ENCODE measurements at places on chromosomes 2 and 18.

- DNase-seq: no peak
These were observed 39.3 kb upstream of the EFEMP1 start for GRCh38 chr2:55962915-55963314.

DNA sequence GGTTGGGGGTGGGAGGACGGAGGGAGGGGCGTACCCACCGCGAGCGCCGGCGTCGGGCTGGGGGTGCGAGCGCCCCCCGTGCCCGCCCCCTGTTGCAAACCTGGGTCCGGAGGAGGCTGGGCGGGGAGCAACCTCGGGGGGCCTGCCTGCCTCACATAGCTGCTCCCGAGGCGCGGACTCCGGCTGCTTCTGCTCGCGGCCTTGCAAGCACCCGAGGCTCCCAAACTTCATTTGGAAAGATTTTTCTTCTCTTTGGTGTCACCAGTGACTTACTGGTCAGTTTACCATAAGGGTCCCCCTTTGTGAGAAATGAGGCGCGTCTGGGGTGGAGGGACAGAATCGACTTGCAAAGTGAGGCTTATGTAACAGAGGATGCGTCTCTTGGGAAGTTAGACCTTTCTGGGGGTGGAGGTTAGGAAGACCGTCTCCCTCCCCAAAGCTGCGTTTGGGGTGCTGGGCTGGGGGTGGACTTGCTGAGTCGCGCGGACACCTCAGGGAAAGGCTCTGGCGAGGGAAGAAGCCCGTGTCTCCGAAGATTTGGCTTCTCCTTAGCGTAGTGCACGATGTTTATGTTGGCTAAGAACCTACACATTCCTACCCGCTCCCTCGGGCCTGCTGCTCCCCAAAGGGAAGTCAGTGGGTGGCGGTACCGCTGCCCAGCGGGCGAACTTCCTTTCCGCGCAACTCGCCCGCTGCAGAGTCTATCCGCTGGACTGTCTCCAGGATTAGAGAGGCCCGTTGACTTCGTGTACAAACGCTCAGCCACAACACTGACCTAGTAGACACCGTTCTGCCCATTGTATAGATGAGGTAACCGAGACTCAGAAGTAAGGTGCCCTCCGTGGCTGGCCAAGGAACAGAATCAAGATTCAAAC lies 559 bp downstream of the TMEM37 start:
- no peak for DNase-seq

GRCh38 chr2:208937521-208937920 lies 486.3 kb upstream of the MAP2 start:
- DNase-seq: no peak

- DNase-seq: no peak
These were observed 19.0 kb downstream of the AFTPH start for GRCh38 chr2:64543008-64543697.

DNA sequence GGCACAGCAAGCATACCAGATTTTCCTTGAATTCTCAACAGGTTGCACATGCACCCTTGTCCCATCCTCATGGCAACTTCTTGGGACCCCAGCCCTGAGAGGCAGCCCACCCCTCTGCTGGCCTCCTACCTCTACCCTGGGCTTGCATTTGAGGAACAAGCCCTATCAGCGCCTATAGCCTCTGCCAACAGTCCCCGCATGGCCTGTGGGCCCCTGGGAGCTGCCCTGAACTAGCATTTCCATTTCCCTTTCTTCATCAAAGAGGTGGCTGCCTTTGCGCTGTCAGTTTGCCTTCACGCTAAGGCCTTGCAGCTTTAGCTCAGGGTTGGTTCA lies 5.4 kb upstream of the ZAP70 start:
- no peak for DNase-seq

DNA sequence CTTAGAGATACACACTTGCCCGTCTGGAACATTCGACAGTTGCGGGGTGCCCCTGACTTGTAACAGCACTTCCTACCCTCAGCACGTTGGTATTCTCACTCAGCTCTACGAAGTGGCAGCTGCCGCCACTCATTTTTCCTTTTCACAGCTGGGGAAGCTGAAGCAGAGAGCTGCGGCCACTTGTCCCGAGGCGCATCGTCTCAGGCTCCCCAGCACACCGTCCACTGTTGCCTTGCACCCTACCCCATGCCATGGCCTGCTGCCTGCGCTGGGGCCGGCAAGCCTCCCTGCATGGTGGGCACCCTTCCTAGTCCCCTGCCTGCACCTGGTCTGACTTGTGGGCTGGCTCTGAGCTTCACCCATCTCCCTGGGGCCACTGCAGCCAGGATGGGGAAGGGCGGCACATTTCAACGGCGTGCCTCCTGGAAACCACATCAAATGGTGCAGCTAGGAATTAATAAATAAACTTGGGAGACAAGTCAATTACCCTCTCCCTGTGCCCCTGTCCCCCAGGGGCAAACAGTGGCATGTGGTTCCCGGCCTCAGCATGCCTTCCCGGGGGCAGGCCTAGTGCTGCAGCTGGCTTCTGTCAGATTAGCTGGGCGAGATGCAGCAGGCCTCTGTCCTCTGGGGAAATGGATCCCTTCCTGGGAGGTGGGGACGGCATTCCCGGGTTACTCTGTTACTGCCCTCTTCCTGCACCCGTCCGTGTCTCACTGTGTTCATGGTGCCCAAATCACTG lies 64.7 kb upstream of the HAAO start:
- peak; percentile 53 for DNase-seq

GRCh38 chr18:10099539-10100140 lies 185.8 kb downstream of the VAPA start:
- no peak for DNase-seq

GRCh38 chr2:64534363-64534762 lies 10.2 kb downstream of the AFTPH start:
- DNase-seq: no peak

DNA sequence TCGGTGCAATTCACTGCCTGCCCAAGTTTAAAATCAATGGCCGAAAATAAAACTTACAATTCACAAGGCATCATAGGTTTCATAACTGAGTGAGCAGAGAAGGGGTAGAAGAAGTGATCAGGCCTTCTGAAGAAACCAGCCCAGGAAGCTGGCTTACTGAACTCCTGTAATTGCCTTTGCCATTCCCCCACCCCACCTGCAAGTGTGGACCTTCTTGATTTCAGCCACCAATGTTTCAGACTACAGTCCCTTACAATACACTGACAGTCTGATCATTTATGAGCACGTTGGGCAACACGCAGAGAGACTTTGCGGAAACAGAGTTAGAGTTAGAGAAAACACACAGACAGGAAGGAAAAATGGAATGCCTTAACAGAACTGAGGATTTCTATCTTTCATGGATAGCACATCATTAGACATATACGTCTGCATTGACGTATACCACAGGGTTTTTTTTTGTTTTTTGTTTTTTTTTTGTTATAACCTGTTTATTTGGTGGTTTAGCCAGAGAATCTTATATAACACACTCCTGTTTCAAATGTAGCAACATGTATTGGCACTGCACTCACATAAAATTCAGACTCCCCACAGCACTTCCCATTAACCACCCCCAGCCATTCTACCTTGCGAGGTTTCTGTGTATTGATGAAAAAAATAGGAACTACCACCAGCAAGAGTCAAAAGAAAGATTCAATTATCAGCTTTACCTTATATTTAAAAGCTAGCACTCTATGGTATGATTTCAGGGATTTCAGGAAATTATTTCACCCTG lies 126.4 kb downstream of the CACNB4 start:
- DNase-seq: no peak

- peak; percentile 27 for DNase-seq
These were observed 100.7 kb downstream of the RAPGEF4 start for GRCh38 chr2:172836347-172836821.

DNA sequence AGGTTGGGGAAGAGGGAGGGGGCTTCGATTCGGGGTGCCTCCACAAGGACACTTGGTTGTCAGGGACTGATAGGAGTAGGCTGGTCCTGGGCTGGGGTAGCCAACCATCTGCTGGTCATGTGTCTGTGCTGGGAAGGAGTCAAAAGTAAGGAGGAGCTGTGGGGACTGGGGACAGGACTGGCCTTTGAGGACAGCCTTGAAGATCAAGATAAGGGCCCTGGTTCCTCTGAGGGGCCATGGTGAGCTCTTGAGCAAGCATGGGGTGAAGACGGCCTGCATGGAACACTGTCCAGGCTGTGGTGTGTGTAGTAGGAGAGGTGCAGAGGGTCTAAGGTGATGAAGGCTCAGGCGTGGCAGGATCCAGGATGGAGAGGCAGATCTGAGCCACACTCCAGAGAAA lies 1.7 kb downstream of the CYP27A1 start:
- no peak for DNase-seq

DNA sequence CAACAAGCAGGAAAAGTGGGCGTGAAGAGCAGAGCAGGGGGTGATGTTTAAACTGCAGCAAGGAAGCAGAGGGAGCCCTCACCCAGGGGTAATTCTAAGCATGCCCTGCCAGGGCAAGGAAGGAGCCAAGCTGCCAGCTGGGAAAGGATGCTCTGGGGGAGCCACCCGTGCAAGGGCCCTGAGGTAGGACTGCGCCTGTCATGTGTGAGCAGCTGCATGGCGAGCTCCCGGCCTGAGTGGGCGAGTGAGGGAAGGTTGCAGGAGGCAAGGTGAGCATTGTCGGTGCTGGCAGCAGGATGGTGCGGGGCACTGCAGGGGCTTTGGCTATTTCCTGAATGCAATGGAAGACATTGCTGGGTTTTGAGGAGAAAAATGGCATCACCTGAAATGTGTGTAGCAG lies 107.2 kb downstream of the COPS8 start:
- DNase-seq: no peak

DNA sequence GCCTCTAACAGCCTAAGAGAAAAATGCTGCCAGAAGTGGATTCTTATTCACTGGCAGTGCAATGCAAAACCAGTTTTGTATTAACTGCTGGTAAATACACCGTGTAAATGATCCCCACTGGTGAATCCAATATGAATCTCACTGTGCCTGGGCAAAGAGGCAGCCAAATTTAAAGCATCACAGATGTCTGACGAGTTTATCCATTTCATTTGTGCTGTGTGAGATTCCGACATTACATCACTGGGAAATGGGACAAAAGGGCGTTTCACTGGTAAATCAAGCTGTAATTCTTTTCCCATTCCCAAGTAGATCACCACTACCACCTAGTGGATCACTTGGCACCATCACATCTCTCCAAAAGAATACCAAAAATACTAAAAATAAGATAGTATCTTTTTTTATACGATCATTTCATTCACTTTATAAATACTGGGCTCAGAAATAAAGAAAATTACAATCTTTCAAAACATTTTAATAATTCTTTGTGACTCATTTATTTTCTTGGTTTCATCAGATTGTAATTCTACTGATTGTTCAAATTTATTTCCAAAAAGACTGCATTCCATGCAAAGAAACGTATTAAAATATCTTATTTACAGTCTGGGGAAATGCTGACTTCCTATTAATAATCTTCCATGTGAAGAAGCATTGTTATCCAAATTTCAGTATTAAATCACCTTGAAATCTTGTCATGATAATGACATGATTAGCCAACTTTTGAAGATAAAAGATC lies 125.6 kb downstream of the GRB14 start:
- DNase-seq: peak; percentile 68

DNA sequence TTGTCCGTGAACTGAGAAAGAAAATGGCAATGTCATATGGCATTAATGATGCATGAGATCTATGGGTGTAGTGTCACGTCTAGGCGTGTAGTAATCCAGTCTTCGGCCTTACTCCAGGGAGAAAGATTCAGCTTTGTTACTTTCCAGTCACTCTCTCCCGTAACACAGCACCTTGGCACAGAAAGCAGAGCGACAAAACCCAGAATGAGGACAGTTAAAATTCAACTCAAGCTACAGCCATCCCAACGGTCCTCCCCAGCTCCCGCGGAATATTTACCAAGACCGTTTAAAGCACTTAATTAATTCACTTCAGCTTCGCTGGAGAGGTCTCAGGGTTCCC lies 797 bp upstream of the CRIM1 start:
- no peak for DNase-seq

- DNase-seq: no peak
These were observed 59.8 kb downstream of the NDUFA10 start for GRCh38 chr2:239965318-239965717.

GRCh38 chr2:227853204-227853629 lies 18.2 kb upstream of the DAW1 start:
- no peak for DNase-seq

DNA sequence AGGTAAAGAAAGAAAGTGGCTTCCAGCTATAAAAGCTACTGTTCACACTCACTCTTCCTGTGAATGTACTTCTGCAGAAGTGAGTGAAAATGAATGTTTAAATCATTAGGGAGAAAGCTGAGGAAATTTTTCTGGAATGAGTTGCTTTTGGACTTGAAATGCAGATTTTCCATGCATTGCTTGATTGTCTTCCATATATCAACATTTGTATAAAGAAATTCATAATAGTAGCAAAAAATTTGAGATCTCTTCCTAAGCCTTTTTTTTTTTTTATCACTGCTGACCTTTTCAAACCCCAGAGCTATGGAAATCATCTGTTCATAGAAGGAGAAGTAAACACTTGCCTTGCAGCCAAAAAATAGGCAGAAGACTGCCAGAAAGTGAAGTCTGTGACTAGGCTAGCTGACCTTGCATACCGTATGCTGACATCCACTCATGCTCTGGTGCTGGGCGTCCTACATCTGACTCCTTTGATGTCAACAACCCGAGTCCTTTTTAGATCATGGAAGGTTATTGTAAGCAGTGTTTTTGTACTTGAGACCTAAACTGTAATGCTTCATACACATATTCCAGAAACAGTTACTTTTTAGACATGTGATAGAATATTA lies 154.5 kb upstream of the RASGRP3 start:
- DNase-seq: peak; percentile 21

DNA sequence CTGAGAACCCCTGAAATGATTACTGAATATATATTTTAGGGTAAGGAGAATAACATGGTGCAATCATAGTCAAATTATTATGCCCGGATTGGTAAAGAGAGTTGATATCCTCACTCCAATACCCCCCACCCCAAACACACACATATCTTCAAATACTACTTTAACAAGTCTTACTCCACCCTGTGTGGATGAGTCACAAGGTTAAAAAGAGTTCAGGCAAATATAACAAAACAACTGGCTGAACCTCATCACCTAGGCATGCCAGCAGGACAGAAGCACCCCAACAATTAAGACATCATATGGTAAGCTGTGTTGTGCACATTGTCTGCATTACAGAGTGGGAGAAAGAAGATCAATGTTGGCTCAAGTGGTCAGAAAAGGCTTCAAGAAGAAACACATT lies 857.4 kb downstream of the TDRD15 start:
- DNase-seq: no peak

DNA sequence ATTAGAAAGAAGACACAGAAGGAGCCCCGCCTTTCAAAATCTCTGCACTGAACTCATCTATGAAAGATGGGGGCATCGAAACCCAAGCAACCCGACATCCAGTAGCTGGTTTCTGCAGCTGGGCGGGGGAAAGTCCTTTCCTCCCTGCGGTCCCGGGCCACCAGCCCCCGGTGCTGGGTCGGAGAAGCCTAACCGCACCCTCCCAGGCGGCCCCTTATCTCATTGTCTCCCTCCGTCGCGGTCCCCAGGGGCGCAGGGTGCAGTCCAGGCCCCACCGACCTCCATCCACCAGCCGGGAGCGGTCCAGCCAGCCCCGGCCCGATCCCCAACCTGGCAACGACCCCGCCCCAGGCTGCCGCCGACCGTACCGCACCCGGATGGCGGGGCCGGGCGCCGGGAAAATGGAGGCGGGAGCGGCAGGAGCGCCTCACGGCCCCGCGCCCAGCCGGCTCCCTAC lies 452 bp downstream of the RAPH1 start:
- DNase-seq: peak; percentile 71
